H4 (cell line): ENCODE measurements at places on chromosomes 4 and X.

DNA sequence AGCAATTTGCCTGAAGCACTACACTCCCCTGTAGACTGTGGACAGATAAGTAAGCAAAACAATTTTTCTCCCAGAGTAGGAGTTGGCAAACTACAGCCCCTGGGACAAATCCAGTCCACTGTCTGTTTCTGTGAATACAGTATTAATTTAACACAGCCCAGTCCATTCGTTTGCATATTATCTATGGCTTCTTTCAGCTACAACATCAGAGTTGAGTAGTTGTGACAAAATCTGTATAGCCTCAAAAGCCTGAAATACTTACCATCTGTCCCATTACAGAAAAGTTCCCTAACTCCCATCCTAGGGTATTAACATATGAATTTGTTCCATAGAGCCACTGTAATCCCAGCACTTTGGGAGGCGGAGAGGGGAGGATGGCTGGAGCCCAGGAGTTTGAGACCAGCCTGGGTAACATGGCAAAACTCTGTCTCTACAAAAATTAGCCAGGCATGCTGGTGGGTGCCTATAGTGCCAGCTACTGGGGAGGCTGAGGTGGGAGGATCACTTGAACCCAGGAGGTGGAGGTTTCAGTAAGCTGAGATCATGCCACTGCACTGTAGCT is 53.0 kb downstream of the AMELX start:
- no peak for DNase-seq

- DNase-seq, result peak; percentile 60
Measured at GRCh38 chrX:123846577-123847038, 13.2 kb upstream of the XIAP start.

GRCh38 chr4:13089659-13089998 is 394.5 kb downstream of the RAB28 start:
- no peak for DNase-seq

- no peak for DNase-seq
Measured at GRCh38 chr4:61298178-61298740, 98.1 kb downstream of the ADGRL3 start.

DNA sequence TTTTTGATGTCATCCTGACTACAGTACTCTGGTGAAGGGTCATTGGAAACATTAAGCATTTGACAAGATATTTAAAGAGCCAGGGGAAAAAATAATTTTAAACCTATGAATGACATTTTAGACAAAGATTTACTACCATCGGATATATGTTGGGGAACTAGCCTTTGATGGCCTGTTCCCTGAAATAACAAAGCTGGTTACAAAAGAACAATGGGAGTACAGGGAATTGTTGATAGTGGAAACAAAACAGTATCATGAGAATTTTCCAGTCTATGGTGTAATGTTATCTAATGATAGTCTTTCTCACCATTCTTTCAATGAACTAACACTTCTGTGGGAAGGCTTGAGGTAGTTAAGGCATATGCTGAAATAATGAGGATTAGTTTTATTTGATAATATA is 125.9 kb upstream of the KLHL4 start:
- DNase-seq, result no peak

DNA sequence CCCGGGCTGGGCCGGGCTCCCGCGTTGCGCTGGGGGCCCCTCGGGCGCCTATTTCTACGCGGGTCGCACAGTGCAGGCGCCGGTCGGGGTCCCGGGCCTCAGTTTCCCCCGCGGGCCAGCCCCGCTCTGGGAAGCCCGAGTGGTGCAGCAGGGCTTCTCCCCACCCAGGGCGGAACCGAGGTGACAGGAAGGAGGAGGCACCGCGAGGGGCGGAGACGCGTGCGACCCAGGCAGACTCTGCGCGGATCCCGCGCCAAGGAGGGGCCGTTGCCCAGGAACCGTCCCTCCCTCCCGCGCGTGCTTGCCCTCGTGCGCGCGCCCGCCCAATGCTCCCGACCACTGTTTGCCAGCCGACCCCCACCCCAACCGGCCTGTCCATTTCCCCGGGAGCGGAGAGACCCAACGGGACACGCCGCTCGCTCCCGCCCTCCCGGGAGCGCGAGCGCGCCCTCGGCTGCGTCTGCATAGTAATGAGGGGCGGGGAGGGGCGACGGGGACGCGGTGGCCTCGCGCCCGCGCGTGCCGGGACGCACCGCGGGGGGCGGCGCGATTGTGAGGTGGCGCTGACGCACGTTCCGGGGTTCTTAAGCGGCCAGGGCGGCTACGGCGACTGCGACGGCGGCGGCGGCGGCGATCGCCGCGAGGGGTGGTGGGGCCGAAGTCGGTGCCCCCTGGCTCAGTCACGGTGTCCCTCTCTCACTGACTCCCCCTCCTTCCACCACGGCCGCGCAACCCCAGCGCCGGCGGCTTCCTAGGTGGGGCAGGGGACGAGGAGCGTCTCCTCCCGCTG is at the start of gene CPEB2:
Gene CPEB2 (plus strand): TSS at position 613 of the 790 bp plus-strand sequence. CDS start 193 bp downstream, outside the sequence.
- DNase-seq, result peak; percentile 92

- DNase-seq, result peak; percentile 47
Measured at GRCh38 chrX:39759526-39760224, 338.1 kb downstream of the BCOR start.

- no peak for DNase-seq
Measured at GRCh38 chr4:103244251-103244650, 46.1 kb upstream of the CENPE start.

DNA sequence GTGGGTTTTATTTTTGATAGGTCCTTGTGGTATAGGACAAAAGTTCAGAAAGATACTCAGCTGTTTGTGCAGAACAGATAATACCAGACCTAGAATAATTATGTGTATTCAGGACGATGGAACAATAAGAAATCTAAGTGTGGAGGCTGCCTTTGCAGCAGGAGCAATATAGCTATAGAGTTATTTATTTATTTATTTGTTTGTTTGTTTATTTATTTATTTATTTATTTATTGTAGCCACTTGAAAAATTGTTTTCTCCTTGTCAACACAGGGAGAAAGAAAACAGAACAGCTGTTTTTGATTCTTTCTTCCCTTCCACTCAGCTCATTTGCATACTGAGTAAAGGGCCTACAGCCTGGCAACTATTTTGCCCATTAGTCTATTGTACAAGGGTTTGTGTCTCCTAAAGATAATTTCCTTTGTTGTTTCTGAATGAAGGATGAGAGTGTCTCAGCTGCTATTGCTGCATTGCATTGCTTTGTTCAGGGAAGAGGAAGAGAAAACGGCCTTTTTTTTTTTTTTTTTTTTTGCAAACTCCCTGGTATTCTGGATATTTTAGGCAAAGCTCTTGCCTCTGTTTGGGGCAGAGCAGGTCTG is 56.0 kb upstream of the ESX1 start:
- DNase-seq, result no peak

DNA sequence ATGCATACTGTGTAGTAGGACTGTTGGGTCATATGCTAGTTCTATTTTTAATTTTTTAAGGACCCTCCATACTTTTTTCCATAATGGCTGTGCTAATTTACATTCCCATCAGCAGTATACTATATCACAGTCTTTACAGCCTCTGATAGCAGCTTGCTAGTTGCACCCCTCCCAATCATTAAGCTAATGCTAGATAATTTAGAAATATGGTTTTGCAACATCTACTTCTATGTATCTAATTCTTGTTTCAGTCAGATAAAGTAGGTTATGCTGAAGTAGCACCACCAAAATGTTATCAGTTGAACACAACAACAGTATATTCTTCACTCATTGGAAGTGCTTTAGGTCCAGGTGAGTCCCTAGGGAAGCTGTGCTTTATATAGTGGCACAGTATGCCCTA is 522.7 kb upstream of the HTR2C start:
- DNase-seq, result no peak

GRCh38 chr4:138643827-138644226 is 371.8 kb upstream of the NOCT start:
- DNase-seq, result no peak

GRCh38 chrX:50814701-50815100 is 707 bp upstream of the SHROOM4 start:
- no peak for DNase-seq

- DNase-seq, result no peak
Measured at GRCh38 chr4:168981942-168982341, 28.1 kb downstream of the CBR4 start.

- DNase-seq, result peak; percentile 16
Measured at GRCh38 chr4:155025762-155026457, 182.5 kb upstream of the NPY2R start.

DNA sequence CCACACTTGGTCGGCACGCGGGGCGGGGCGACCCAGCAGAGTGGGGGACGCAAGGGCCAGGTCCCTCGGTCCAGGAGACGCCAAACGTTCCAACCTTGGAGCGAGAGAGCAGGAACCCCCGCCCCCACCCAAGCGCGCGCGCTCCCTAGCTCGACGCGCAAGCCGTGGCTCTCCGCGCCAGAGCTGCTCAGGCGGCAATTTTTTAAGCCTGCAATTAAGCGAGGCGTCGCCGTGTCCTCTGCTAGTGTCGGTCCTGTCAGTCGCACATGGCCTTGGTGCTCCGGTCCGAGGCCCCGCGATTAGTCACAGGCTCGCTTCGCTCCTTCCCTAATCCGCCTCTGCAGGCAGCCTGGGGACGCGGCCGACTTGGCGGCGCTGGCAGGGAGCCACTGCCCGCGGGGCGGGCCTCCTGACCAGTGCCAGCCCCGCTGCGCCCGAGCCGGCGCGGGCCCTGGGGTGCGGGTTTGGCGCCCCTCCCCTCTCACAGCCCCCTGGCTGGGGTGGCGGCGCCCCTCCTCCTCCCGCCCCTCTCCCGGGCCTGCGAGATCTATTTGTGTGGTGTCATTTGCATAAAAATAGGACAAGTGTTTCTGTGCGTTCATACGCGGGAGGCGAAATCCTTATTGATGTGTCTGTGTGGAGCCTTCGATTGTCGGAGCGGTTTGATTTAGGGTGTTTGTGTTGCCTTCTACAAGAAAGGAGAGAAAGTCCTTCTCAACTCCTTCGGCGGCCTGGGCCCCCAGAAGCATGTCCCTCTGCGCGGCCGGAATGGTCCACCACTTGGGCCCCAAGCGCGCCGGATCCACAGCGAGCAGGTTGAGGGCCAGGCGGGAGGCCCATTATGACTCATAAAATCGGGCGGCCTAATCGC is 9.8 kb upstream of the BCOR start:
- DNase-seq, result no peak

GRCh38 chr4:38768968-38769394 is 13.8 kb downstream of the TLR10 start:
- no peak for DNase-seq

DNA sequence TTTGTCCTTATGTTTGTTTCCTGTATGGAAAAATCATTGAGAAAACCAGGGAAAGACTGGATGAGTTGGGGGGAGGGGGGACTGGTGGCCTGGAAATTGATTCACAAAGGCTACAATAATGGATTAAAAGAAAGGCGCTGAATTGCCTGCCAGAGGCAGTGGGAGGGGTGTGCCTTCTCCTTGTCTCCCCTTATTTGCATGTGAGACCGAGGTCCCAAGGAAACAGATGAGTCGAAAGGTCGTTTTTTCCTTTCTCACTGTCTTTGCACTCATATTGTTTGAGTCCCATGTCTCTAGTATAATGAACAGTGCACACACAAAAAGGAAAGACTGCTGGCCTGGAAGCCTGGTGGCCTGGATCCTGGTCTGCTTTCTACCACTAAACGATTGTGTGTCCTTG is 86.6 kb upstream of the ZDHHC15 start:
- DNase-seq, result no peak

DNA sequence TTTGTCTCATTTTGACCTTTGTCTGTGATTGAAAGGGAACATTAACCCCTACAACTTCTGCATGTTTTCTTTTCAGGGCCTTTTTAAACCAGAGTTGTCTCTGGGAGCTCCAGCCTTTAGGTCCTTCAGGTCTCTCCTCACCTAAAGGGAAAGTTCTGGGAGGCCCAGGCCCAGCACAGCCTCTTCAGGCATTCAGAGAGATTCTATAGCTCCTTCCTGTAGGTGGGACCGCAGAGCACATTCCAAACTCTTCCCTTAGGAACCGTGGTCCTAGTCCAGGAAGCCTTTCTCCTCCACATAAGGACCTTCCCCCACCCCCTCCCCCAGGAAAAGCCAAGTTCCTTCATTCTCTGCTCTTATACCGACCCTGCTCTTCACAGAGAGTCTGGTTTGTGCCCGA is 14.9 kb downstream of the NKX6-1 start:
- DNase-seq, result no peak

DNA sequence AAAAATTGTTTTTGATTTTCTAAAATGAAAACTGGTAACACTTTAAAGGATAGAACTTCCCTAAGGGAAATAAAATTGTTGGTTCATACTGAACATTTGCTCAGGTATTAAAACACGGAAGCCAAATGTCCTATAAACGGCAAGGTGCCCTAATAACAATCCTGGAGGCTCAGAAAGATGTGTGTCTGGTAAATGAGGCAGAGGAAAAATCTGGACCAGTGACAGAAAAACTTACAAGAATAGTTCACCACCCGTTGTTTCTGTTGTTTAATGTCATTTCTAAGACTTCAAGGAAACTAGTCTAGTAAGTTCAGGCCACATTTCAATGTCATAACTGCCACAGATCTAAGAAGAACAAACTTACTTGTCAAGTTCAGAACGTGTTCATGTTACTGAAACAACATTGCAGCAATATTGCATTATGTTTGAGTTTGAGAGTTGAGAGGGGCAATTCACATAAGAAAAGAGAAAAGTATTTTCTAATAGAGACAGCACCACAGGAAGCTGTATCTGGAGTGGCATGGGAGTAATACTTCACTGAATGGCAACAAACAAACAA is 476.6 kb downstream of the GRXCR1 start:
- no peak for DNase-seq

- no peak for DNase-seq
Measured at GRCh38 chr4:39026096-39026495, 6.1 kb downstream of the TMEM156 start.

GRCh38 chrX:82092307-82092706 is 890.4 kb downstream of the SH3BGRL start:
- DNase-seq, result no peak

DNA sequence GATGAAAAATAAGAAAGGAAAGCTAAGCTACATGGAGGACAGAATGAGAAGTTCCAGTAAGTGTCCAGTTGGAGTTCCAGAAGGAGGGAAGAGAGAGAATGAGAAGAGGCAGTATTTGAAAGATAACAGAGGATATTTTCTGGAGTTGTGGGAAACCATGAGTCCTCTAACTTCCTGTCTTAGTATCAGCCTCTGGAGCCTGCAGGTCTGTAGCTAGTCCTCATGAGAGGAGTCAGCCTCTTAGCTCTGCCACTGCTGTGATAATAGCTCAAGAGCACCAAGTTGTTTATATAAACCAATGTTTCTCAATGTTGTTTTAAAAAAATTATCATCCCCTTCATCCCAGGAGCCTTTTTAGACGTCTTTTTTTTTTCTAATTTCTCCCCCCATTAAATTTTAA is 2.4 kb upstream of the PLAC1 start:
- no peak for DNase-seq

- no peak for DNase-seq
Measured at GRCh38 chr4:122622400-122622799, 1.5 kb upstream of the IL21 start.

DNA sequence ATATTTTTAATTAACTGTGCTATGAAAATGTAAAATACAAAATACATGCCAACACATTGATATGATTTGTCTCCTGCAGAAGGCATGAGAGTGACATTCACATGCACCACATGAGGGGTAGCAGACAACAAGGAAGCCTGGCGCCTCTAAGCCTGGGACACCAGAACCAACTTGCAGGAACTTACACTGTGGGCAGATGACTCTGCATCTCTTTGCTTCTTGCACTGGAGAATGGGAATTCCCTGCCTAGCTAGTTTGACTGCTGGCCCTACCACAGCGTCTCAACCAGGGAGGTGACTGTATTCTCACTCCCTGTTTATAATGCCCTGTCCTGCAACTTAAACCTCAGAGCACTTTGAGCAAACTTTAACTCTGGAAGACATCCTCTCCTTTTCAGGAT is 40.5 kb downstream of the PAGE2 start:
- no peak for DNase-seq

- DNase-seq, result peak; percentile 65
Measured at GRCh38 chr4:21765810-21766407, 182.7 kb downstream of the KCNIP4 start.

- no peak for DNase-seq
Measured at GRCh38 chr4:575281-576141, 584 bp downstream of the TMEM271 start.
